ENCODE measurements at places on chromosomes 13 and 19. TPM values are rescaled to one million over a fixed set of nuclear protein-coding genes. Genes with fewer than 3 reads are reported as not detected.

The KLK14 gene
- 0.26 TPM for total RNA-seq

The LIM2 gene
- total RNA-seq: 0.66 TPM

GRCh38 chr13:32849369-32849768, 166.9 kb upstream of the KL start:
- DNase-seq: no peak

DNA sequence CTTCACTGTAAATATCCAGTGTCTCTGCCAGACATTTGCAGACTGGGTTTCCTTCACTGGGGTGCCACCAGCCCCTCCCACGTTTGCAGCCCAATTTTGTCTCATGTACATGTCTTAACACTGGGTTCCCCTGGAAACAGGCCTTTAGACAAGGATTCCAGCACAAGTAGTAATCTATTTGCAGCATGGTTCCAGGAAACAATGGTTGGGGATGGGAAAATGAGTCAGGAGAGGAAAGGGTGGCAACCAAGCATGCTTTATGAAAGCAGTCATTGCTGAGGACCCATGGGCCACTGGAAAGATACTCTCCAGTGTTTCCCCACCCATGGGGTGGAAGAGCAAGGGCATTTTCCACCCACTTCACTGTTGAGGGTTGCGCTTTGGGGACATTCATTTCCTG, 53.6 kb upstream of the FARP1 start:
- DNase-seq: no peak

GRCh38 chr19:42081584-42082203, 5.7 kb downstream of the ZNF574 start:
- no peak for DNase-seq

Measured in CD8-positive, alpha-beta memory T cell (primary cell).